Colonic mucosa (tissue), 4 donors: ENCODE measurements at places on chromosomes 3 and 15. TPM values are rescaled to one million over a fixed set of nuclear protein-coding genes. Genes with fewer than 3 reads are reported as not detected.

Gene DZIP1L
- total RNA-seq: 0.89 TPM

Gene CAPN3
- total RNA-seq: 6.8 TPM

Gene THUMPD3
- total RNA-seq: 40.1 TPM

Gene CALML4
- total RNA-seq: 126 TPM

Gene CHST14
- 3.9 TPM for total RNA-seq

Gene GOLGA8S
- not detected for total RNA-seq

Gene RHCG
- total RNA-seq: 0.48 TPM

Gene CPNE9
- total RNA-seq: not detected

Gene FAM240A
- total RNA-seq: not detected

Gene STT3B
- total RNA-seq: 143 TPM

Gene SNRPN
- 19.6 TPM for total RNA-seq

Gene GCNT3
- total RNA-seq: 261 TPM

Gene C2CD4B
- 2.6 TPM for total RNA-seq
